Smooth muscle cell of bladder (primary cell): ENCODE measurements at places on chromosomes 2 and 18. TPM values are rescaled to one million over a fixed set of nuclear protein-coding genes. Genes with fewer than 3 reads are reported as not detected.

Gene SRD5A2
- not detected in 2 replicates for total RNA-seq

Gene NOSTRIN
- 0.09 and 0.14 TPM in 2 replicates for total RNA-seq

Gene SLC9A4
- under 0.01 TPM in 1 of 2 replicates, not detected in the other for total RNA-seq

Gene ST6GAL2
- total RNA-seq, result under 0.01 and 1.1 TPM in 2 replicates

Gene RALBP1
- total RNA-seq, result 47.4 and 54.6 TPM in 2 replicates

Gene POTEJ
- total RNA-seq, result not detected in 2 replicates
